ENCODE measurements at places on chromosomes 12 and 14. TPM values are rescaled to one million over a fixed set of nuclear protein-coding genes. Genes with fewer than 3 reads are reported as not detected.

- no peak for DNase-seq
Measured at GRCh38 chr14:38016497-38016896, 191.2 kb upstream of the SSTR1 start.

CRIP2 gene
- total RNA-seq, result 515 TPM

- no peak for DNase-seq
Measured at GRCh38 chr12:106564678-106565329, 18.0 kb upstream of the RFX4 start.

- no peak for DNase-seq
Measured at GRCh38 chr12:119011231-119011630, 29.9 kb downstream of the SRRM4 start.

DNA sequence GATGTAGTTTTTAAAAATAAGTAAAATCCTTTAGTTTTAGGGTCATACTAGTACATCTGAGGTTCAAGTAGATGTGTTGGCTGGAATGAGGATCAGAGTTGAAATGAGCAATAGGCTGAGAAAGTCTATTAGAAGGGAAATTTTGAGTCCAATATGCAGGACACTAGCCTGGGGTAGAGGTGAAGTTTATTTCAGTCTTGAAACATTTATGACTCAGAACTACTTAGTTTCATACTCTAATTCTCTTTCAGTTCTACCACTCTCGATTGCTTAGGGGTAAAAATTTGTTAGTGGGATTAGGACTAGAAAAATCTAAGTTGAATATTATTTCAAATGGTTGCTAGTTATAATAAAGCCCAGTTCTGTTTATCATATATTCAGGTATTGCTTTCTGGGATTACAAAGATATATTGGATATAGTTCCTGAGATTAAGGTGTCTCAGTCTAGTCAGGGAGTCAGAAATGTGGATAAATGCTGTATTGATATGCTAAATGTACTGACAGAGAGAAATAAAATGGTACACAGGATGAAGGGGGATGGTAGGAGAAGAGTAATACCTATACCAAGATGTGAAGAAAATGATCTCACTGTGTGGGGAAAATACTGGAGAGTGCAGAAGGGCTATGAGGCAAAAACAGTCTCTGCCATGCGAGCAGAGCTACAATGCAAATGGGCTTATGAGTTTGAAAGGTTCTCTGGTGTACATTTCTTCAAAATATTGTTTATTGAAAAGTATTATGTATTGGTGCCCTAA is 395.8 kb upstream of the FBXO33 start:
- DNase-seq, result no peak

TSPAN11 gene
- 31.1 TPM for total RNA-seq
